ENCODE measurements at places on chromosomes 3 and 15.

DNA sequence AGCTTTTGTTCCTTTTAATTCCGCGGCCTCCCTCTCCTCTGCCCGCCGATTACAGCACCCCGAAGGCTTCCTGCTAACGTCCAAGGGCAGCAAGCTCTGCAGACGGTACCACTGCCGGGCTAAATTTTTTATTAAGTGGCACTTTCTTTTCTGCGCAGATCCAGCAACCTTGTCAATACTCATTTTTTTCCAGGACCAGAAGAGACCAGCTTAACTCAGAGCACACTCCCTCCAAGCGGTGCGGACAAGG lies 542 bp upstream of the MEIS2 start:
- DNase-seq = no peak

DNA sequence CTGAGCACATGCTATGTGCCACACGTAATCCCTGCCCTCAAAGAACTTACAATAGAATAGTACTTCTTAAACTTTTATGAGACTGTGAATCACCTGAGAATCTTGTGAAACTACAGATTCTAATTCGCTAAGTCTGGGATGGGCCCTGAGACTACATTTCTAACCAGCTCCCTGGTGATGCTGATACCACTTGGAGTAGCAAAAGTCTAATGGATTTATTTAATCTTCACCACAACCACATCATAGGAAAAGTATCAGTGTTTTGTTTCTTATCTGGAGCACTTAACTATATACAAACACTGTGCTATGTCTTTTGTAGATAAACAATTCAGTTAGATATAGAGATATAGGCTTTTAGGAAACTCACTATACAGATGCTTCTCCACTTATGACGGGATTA lies 23.8 kb upstream of the TCF12 start:
- DNase-seq = no peak

- no peak for DNase-seq
These were observed 5.8 kb upstream of the GLCE start for GRCh38 chr15:69154684-69155083.

DNA sequence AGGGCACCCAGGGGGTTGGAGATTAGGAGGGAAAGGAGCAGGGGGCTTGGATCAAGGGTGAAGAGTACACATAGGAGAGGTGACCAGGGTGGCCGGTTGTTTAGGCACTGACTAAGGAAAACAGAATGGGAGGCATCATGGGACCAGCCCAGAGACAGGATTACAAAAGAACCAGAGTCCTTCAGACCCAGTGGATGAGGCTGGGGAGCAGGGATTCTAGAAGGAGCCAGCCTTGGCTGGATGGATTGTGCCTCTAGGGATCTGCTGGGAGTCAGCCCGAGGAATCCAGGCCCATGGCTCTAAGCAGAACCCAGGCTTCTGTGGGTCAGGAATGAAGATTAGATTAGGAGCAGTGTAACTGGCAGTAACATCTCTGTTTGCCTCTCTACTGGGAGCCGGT lies 98.6 kb downstream of the ARNT2 start:
- DNase-seq = no peak

- DNase-seq = no peak
These were observed 348.1 kb upstream of the DCBLD2 start for GRCh38 chr3:99249627-99250026.

- no peak for DNase-seq
These were observed at the start of gene DALRD3 for GRCh38 chr3:49017971-49018706. Gene DALRD3 (minus strand): TSS chr3:49018580. CDS start chr3:49018564, 16 bp downstream.

GRCh38 chr3:125213946-125214542 lies 1.5 kb upstream of the SLC12A8 start:
- DNase-seq = no peak

GRCh38 chr15:40664909-40665308 lies 30.1 kb upstream of the RAD51 start:
- no peak for DNase-seq

DNA sequence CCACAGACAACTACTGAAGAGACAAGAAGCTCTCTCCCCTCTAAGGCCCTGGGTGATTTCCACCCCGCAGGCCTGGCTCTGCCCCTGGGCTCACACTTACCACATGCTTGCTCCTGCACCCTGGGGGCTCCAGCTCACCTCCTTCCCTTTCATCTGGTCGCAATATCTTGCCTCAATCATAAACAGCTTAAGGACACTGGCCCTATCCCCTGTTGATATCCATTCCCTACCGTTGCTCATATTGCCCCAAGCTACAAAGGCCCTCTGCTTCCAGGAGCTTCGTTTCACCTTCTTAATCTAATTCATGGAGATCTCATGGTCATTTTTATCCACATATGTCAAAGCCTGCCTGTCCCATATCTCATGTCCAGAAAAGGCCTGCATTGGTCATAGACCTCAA lies 46.0 kb upstream of the TSEN2 start:
- no peak for DNase-seq

GRCh38 chr3:42780892-42781700 lies 8.0 kb upstream of the CCDC13 start:
- peak; percentile 5 for DNase-seq

GRCh38 chr15:62244762-62245161 lies 79.7 kb upstream of the C2CD4B start:
- DNase-seq = no peak

DNA sequence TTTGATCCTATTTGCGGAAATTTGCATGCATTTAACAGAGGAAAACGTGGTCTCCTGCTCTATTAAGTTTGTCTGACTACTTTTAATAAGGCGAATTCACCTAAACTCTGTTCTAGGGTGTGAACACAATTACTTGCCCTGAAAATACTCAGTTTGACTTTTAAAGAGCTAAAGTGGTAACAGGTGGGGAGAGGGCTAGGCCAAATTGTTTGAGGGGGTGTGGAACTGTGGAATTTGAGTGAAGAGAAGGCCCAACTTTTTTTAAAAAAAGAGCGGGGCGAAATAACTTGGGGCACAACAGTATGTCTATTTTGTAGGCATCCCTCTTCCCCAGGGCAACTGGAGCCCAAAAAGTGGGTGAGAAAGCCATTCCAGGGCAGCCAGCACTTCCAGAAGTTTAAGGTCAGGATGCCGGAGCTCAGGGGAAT lies 580 bp upstream of the FXR1 start:
- no peak for DNase-seq

DNA sequence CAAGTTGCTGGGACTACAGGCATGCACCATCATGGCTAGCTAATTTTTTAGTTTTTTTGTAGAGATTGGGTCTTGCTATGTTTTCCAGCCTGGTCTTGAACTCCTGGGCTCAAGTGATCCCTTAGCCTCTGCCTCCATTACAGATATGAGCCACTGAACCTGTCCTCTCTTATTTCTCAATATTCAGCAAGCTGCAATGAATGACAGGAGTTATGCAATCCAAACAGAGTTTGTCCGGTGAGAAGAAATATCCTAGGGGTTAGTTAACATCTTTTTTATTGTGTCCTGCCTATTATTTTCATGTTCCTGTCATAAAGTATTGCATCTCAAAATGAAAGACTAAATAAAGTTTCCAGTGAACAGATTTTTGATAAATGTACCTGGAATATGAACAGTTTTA lies 1161.4 kb downstream of the OTOL1 start:
- DNase-seq = no peak

- DNase-seq = no peak
These were observed 40.9 kb upstream of the RPL35A start for GRCh38 chr3:197908957-197909701.

DNA sequence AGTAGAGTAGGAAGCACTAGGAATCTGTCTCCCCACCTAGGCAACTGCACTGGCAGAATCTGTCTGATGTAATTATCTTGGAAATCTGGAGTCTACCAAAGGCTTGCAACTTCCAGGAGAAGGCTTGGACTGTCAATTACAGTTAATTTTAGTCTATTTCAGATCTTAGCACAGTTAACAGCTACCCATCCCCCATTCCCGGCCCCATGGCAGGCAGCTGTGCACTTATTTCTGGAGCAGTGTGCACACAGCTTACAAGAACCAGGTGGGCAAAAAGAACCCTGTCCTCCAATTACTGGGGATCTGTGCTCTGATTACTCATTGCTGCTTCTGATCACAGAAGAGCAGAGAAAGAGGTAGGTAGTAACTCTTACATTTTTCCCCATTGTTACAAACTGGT lies 12.3 kb upstream of the CDAN1 start:
- DNase-seq = no peak

- no peak for DNase-seq
These were observed 2.7 kb downstream of the MTFMT start for GRCh38 chr15:65026756-65027155.

DNA sequence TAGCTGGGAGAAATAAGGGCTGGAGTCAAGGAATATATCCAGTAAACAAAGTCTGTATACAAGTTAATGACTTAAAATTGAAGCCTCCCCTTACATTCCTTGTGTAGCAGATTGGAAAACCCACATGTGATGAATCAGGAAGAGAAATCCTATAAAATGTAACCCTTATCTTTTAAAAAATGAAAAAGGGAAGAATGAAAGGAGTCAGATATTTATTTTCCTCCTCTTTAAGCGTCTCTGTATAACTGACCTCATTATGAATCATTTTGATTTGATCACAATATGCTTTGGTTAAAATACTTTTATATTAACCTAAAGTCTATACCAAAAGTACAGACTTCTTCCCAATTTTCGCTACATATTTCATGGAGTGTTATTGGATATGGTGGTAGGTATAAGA lies 316.3 kb upstream of the STAC start:
- DNase-seq = no peak

DNA sequence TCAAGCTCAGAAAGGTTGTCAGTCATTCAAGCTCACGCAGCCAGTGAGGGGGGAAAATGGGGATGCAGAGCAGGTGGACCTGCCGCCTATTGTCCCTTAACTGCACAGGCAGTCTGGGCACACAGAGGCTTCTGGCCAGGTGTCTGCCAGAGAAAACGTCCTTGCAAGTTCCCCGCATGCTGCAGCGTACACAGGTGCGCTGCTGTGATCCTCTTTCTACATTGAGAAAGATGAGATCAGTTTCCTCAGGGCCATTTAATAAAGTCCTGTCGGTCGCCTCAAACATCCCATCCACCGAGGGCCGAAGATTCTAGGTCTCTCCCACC lies 445 bp upstream of the TSEN2 start:
- no peak for DNase-seq

DNA sequence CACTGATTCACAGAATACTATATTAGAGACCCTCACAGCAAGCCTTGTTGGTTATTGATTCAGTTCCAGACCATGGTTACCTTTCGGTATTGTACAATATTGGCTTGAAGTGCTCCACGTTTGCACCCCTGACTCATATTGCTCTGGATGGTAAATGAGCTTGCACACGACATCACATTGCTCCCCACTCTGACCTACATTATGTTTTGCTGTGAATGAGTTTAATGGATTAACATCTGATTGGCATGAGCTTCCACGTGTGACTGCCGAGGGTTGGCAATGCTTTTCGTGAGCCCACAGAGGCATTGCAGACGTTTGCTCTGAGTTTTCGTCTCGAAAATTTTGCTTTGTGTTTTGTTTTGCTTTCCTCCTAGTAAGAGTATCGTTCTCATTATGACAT lies 225.8 kb upstream of the ICE2 start:
- no peak for DNase-seq

DNA sequence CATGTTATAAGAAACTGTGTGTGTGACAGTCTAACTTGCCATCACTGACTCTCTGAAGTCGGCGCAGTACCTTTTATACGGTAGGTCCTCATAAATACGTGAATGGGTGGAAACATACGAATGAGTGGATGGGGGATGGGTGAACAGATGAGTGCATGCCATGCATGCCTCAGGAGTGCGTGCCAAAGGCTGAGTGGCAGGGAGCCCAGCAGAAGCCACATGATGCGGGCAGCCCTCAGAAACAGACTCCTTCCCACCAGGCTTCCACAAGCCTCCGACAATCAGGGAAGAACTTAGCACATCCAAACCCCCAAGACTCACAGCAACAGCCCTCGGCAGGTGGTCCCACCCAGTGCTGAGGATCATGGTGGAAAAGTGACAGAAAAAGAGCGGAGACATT lies 16.7 kb downstream of the HCN4 start:
- DNase-seq = no peak

DNA sequence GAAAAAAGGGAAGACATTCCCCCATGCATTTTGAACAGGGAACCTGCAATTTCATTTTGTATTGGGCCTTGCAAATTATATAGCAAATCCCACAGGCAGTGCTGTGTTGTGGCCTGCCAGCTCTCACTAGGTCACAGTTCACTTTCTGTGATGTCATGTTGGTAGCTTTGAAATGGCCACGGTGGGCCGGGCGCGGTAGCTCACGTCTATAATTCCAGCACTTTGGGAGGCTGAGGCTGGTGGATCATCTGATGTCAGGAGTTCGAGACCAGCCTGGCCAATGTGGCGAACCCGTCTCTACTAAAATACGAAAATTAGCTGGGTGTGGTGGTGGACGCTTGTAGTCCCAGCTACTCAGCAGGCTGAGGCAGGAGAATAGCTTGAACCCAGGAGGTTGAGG lies 27.0 kb upstream of the C15orf39 start:
- no peak for DNase-seq

DNA sequence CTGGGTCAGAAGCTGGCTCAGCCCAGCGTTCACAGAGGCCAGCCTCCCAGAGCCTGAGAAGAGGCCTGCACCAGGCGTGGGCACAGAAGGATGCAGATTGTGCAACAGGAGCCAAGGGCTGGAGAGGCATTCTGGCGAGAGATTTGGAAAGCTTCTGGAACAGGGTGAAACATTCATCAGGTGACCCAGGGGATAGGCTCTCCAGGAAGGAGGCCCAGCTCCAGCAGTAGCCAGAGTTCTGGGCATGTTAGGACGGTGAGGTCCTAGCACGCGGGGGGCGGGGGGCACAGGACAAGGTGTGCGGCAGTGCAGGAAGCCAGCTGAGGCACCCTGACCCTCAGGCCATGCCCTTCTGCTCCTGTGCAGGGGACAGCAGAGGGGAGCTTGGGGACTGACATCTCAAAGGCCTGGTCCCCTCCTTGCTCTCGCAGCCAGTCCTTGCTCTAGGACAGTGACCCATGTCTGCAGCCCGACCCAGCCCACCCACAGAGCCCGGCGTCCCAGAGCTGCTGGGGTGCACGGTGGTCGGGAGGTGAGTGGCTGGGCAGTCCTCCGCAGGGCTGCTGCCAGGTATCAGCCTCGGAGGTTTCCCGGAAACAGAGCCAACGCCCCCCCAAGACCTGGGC lies 111.7 kb upstream of the KLF13 start:
- no peak for DNase-seq

GRCh38 chr3:67686069-67686468 lies 31.7 kb upstream of the SUCLG2 start:
- DNase-seq = no peak

GRCh38 chr3:55180936-55181535 lies 253.2 kb upstream of the LRTM1 start:
- DNase-seq = no peak

GRCh38 chr3:4387210-4388204 lies 79.6 kb downstream of the SUMF1 start:
- no peak for DNase-seq

- no peak for DNase-seq
These were observed 123.8 kb upstream of the C15orf61 start for GRCh38 chr15:67397139-67397538.

GRCh38 chr3:197325773-197326172 lies 27.4 kb upstream of the DLG1 start:
- no peak for DNase-seq

- DNase-seq = no peak
These were observed at the start of gene ACOX2 for GRCh38 chr3:58536501-58537411. Gene ACOX2 (minus strand): TSS chr3:58537190. CDS start chr3:58535106, 2,084 bp downstream.
